ENCODE measurements at places on chromosomes 7 and 10. TPM values are rescaled to one million over a fixed set of nuclear protein-coding genes. Genes with fewer than 3 reads are reported as not detected.

DNA sequence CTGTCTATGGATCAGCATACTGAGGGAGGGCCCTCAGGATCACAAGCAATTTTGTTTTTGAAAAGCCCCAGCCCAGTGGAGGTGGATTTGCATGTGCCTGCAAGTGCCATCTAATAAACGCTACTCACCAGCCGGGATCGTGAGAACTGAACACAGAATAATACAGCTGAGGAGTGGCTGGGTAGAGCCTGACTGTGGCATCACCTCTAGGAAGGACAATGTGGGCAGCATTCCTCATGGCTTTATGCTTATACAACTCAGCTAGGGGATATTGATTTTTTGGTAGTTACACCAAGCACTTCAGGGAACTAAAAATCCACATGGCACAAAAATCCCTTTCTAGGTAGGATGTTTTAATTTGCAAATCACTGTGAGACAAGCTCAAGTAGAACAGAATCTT is 72.7 kb upstream of the PALS2 start:
- no peaks in the 10 kb centered on the region for H3K27me3 ChIP-seq
- no peak for DNase-seq
- H3K4me3 ChIP-seq = no peak overlapping the region
- H3K4me1 ChIP-seq = no peaks in the 10 kb centered on the region
- no peak overlapping the region for H3K27ac ChIP-seq

- H3K36me3 ChIP-seq = no peaks in the 10 kb centered on the region
- no peaks in the 10 kb centered on the region for H3K27me3 ChIP-seq
- H3K4me1 ChIP-seq = no peaks in the 10 kb centered on the region
- DNase-seq = no peak
These were observed 52.8 kb downstream of the PWWP2B start for GRCh38 chr10:132449811-132450181.

DNA sequence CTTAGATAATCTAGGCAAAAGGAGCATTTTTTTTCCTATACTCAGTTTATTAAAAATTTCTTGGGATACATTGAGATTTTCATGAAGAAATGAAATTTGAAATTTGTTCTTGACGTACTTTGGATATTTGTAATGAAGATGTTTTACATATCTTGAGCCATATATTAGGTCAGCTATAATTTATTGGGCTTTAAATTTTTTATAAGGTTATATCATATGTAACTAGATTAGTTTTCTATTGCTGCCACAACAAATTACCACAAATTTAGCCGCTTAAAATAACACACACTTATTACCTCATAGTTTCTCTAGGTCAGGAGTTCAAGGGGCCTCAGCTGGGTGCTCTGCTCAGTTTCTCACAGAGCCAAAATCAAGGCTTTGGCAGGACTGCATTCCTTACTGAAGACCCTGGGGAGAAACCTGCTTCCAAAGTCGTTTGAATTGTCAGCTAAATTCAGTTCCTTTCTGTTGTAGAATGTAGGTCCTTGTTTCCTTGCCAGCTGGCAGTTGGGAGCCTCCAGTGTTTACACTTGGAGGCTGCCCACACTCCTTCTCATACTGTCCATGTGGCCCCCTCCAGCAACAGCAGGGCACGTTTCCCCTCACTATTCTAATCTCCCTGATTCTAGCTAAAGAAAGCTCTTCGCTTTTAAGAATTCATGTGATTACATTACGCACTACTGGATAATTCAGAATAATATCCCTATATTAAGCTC is 42.6 kb upstream of the DNAH11 start:
- H3K4me1 ChIP-seq = no peaks in the 10 kb centered on the region
- H3K36me3 ChIP-seq = no peaks in the 10 kb centered on the region
- no peak overlapping the region for H3K27ac ChIP-seq
- H3K4me3 ChIP-seq = no peak overlapping the region
- H3K27me3 ChIP-seq = no peaks in the 10 kb centered on the region
- no peak for DNase-seq

DNA sequence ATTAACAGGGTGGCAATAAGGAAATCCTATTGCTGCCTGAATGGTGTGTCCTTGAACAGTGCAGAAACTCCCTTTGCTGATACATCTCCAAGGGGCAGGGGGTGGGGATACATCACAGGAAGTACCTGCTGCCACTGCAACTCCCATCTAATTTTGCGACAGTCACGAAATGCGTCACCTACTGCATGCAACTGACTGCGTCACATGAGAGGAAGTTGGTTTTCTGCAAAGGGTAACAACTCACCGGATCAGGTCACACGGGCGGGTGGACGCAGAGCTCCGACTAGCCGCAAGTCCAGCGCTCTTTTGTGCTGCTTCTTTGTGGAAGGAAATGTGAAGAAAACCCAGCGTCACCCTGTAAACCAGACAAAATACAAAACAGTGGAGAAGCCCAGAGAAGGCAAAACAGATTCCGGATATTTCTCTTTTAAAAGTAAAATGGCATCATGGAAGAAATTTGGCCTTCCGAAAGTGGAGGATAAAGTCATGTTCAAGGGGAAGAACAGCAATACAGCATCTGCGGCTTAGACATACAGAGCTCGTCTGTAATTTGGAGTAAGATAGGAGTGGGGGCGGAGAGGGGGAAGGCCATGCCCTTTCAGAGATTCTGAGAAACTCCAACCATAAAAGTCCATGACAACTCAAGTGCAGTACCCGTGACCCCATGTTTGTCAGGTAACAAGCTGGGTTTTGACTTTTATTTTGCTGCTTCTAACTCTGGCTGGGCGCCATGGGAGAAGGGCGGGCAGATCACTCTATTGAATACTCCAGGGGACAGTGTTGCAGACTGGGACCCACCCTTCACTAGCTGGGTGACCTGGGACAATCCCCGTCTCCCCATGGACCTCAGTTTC is 32.3 kb upstream of the PLEKHS1 start:
- H3K27ac ChIP-seq = no peak overlapping the region
- H3K4me3 ChIP-seq = no peak overlapping the region
- H3K4me1 ChIP-seq = no peaks in the 10 kb centered on the region
- H3K36me3 ChIP-seq = no peaks in the 10 kb centered on the region

DNA sequence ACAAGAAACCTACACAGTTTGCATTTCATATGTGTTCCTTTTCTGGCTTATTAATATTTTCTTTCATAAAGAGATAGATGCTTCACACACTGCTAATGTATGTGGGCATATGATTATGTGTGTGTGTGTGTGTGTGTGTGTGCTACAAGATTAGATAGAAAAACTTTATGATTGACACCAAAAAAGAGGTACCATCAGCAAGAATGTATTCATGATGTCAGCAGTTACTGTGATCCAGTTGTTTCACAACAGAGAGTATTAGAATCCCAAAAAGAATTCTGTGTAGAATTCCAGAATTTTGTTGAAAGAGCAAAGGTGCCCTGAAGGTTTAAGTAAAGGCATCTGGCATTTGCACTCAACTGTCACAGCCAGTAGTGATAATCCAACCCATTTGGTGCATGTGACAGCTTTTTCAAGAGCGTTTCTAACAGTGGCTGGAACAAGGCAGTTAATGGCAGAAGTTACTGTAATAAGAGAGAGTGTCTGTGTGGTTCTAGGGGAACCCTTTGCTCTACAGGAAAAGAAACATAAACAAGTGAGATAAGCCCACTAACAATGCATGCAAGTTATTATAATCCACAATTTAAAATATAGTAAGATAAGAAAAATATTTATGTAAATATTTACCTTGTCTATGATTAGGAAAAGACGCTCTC is 16.6 kb downstream of the RELN start:
- H3K27me3 ChIP-seq = no peaks in the 10 kb centered on the region
- DNase-seq = no peak
- H3K27ac ChIP-seq = no peak overlapping the region
- H3K4me1 ChIP-seq = no peaks in the 10 kb centered on the region
- H3K36me3 ChIP-seq = no peaks in the 10 kb centered on the region

GRCh38 chr7:24722386-24723177 is 34.7 kb downstream of the GSDME start:
- no peaks in the 10 kb centered on the region for H3K27me3 ChIP-seq
- H3K27ac ChIP-seq = no peak overlapping the region
- no peaks in the 10 kb centered on the region for H3K4me1 ChIP-seq
- DNase-seq = peak; percentile 36

GRCh38 chr10:124465777-124466488 is 4.3 kb downstream of the LHPP start:
- H3K4me1 ChIP-seq = no peaks in the 10 kb centered on the region
- no peaks in the 10 kb centered on the region for H3K36me3 ChIP-seq
- no peak for DNase-seq
- no peaks in the 10 kb centered on the region for H3K27me3 ChIP-seq
- no peak overlapping the region for H3K27ac ChIP-seq

DNA sequence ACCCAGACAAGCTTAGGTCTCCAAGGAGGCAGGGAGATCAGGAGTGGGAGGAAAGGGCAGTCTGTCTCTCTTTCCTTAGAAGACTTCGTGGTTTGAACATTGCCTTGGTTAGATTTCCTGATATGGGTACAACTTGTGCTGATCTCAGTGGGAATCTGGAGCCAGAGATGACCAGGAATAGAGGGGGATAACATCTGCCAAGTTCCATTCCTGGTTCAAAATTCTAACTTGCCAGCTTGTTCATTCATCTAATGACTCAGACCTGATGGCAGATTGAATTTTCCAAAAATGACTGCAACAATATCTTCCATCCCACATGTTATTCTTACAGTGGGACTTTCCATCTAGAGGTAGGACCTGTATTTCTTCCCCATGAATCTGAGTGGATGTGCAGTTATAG is 394.3 kb upstream of the PODXL start:
- H3K36me3 ChIP-seq = no peaks in the 10 kb centered on the region
- H3K4me1 ChIP-seq = no peaks in the 10 kb centered on the region
- DNase-seq = no peak
- H3K4me3 ChIP-seq = no peak overlapping the region
- H3K27ac ChIP-seq = no peak overlapping the region

GRCh38 chr10:43781480-43782361 is 133.0 kb upstream of the ZNF32 start:
- no peak overlapping the region for H3K27ac ChIP-seq
- no peak overlapping the region for H3K4me3 ChIP-seq
- H3K27me3 ChIP-seq = no peaks in the 10 kb centered on the region
- no peak for DNase-seq
- H3K36me3 ChIP-seq = no peaks in the 10 kb centered on the region

DNA sequence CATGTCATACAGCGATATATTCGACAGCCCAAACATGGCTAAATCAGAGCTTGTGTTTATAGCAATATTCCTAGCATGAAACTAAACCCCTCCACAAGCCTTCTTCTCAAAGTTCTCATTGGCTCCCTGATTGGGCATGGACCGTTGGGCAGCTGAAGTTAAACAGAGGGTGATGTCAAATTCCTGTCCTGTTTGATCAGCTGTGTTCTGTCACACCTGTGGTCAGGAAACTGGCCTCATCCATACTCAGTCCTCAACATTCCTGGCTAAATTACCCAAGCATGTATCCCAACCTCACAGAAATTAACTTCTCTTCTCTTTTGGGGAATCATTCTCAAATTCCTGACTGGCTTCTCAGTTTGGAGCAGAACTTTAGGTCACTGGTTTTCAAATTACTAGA is 107.9 kb downstream of the ODAD2 start:
- DNase-seq = peak; percentile 50
- no peak overlapping the region for H3K27ac ChIP-seq
- H3K4me3 ChIP-seq = no peak overlapping the region
- H3K4me1 ChIP-seq = no peaks in the 10 kb centered on the region

- no peaks in the 10 kb centered on the region for H3K36me3 ChIP-seq
- no peak overlapping the region for H3K4me3 ChIP-seq
- no peak for DNase-seq
- H3K27ac ChIP-seq = no peak overlapping the region
These were observed 32.6 kb downstream of the NET1 start for GRCh38 chr10:5445006-5445405.

DNA sequence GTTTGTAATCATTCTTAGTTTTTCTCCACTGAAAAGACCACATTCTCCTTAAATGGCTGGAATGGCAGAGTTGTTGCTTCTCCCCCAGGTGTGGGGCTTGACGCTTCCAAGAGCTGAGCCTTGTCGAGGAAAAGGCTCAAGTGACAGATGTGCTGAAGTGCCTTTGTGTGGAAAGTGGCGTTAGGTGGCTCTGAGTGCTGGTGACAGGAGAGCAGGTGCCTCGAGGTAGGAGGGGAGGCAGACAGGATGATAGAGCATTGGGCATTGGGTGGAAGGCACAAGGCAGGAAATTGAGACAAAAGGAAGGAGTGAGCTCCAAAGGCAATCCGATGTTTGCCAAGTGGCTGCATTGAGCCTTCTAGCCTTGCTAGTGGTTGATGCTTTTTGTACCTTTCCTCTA is 6.7 kb downstream of the KIAA1217 start:
- no peaks in the 10 kb centered on the region for H3K4me1 ChIP-seq
- H3K4me3 ChIP-seq = no peak overlapping the region
- H3K27me3 ChIP-seq = no peaks in the 10 kb centered on the region
- DNase-seq = no peak
- no peak overlapping the region for H3K27ac ChIP-seq

- no peaks in the 10 kb centered on the region for H3K4me1 ChIP-seq
- no peak overlapping the region for H3K27ac ChIP-seq
- peaks cover 9% of the 10 kb centered on the region for H3K36me3 ChIP-seq
- H3K4me3 ChIP-seq = no peak overlapping the region
- no peaks in the 10 kb centered on the region for H3K27me3 ChIP-seq
- peak; percentile 35 for DNase-seq
These were observed 35.5 kb downstream of the CLIP2 start for GRCh38 chr7:74324531-74325209.

- DNase-seq = peak; percentile 44
- H3K4me3 ChIP-seq = no peak overlapping the region
- H3K36me3 ChIP-seq = no peaks in the 10 kb centered on the region
These were observed 330.8 kb downstream of the PTEN start for GRCh38 chr10:88194041-88194887.

- peak overlapping the region; percentile 53 for H3K4me3 ChIP-seq
- no peak overlapping the region for H3K27ac ChIP-seq
These were observed 524 bp upstream of the PRXL2A start for GRCh38 chr10:80407812-80408241.

GRCh38 chr7:23347682-23348180 is 48.6 kb downstream of the MALSU1 start:
- no peak overlapping the region for H3K4me3 ChIP-seq
- H3K27ac ChIP-seq = peak overlapping the region; percentile 13
- DNase-seq = peak; percentile 89
- no peaks in the 10 kb centered on the region for H3K27me3 ChIP-seq
- H3K36me3 ChIP-seq = no peaks in the 10 kb centered on the region

GRCh38 chr7:35556515-35557471 is 138.1 kb downstream of the HERPUD2 start:
- H3K4me1 ChIP-seq = no peaks in the 10 kb centered on the region
- H3K27ac ChIP-seq = no peak overlapping the region
- H3K36me3 ChIP-seq = no peaks in the 10 kb centered on the region
- no peak overlapping the region for H3K4me3 ChIP-seq

AKR1C3 gene
- total RNA-seq = 44.3 TPM

AKR1C2 gene
- 10.6 TPM for total RNA-seq

DNAJC2 gene
- total RNA-seq = 13.6 TPM

TAC1 gene
- under 0.01 TPM for total RNA-seq

MSMB gene
- not detected for total RNA-seq

CYP26A1 gene
- not detected for total RNA-seq

IGFBP3 gene
- 8.9 TPM for total RNA-seq

PRKCQ gene
- total RNA-seq = 0.26 TPM

TBC1D12 gene
- total RNA-seq = 13.9 TPM

TAS2R40 gene
- total RNA-seq = not detected
